ENCODE measurements at places on chromosomes 7 and 10.

GRCh38 chr7:98231493-98232262, 20.4 kb downstream of the TECPR1 start:
- DNase-seq: no peak

DNA sequence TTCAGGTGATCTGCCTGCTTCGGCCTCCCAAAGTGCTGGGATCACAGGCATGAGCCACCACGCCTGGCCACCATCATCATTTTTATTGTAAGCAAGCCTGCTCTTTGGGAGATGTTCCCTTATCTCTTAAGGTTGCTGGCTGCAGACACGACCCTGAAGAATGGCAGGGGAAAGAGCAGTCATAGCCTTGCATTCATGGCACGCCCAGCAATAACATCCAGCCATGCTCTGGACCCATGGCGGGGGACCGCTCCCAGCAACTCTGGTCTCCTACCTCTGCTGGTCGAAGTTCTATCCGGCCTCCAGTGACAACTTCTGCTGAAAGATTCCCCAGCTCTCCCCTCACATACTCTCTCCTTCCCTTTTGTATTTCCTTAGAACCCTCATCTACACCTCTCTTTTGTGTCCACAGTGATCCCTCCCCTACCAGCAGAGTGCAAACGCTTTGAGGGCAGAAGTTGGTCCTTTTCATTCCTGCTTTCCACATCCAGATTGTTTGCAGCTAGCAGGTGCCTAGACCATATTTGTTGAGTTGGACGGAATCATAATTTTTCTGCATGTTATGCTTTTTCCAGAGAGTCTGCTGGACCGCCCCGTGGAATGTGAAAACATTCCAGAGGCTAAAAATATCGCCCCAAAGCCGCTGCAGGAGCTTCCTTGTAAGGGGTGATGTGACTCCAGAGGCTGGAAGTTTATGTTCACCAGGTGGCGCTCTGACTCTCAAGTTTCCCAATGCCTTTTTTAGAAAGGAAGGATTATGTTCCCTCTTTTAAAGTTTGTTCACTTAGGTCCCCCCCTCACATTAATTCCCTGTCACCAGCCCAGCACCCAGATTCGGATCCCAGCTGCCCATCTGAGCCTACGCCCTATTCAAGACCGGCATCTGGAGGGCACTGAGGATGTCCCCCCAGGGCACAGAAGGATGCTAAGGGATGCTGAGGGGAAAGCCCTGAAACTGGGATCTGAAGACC, 4.3 kb upstream of the MARVELD1 start:
- DNase-seq: no peak

- DNase-seq: no peak
Measured at GRCh38 chr10:86663046-86663345, 5.3 kb upstream of the LDB3 start.

- no peak for DNase-seq
Measured at GRCh38 chr10:90787393-90788198, 70.2 kb downstream of the HTR7 start.

DNA sequence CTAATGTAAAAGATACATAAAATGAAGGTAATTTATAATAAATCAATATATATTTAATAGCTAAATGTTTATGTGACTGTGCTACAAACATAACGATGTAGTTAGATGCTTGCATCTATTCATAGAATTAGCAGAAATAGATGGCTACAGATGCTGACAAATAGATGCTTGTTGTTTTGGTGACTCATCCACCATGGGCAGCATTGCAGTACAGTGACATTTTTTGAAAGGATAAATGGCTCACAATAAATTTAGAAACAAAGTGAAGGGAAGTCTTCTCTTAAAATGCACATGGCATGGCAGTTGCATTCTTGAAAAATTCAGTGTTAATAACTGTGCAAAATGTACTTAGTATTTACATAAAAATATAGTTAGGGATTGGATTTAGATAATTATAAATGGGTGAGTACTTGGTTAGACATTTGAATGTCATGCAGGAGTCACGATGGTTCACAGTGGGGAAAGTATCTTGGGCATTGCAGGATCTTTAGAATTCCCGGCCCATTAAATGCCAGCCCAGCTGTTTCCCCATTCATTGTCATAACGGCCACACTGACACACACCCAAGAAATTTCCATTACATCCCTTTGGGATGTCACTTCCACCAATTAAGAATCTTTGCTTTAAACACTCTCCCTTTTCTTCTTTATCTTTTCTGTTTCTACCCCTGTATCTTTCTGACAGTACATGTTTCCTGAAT, 564.1 kb downstream of the ATRNL1 start:
- no peak for DNase-seq

DNA sequence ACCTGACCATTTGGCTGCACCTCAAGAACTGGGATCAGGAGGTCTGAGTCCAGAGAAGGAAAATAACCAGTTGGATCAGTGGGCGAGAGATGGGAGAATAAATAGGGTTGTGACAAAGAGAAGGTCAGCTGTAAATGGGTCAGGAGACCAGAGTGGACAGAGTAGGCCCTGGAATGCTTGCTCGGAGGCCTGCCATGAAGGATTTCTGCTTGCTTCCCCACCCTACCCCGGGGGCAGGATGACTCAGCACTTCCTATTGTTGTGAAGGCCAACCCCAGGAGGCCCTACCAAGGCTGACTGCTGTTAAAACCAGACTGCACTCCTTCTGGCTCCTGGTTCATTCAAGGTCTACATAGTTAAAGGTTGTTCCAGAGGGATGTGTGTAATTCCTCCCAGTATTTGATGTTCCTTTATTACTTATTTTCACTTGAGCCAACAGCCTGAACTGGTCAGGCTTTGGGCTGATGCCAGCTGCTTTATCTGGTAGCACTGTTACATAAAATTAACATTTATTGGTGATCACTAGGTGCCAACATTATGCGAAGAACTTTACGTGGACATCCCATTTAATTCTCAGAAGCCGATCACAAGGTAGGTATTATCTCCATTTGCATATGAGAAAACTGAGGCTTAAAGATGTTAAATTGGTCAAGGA, 27.3 kb upstream of the IFRD1 start:
- no peak for DNase-seq

DNA sequence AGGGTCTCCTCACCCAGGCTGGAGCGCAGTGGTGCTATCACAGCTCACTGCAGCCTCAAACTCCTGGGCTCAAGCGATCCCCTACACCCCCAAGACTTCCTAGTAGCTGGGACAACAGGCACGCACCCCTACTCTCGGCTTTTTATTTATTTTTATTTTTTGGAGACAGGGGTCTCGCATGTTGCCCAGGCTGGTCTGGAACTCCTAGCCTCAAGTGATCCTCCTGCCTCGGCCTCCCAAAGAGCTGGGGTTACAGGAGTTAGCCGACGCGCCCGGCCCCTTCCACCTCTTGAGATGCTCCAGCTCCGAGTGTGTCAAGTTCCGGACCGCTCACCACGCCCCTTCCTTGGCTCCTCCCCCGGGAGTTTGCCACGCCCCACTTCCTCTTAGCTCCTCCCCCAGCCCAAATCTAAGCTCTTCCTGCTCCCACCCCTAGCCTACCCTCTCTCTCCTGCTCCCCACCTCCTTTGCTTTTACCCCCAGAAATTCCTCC, 6.3 kb downstream of the NAT16 start:
- DNase-seq: peak; percentile 60

GRCh38 chr10:86888585-86889381, 68.6 kb downstream of the MMRN2 start:
- DNase-seq: no peak

GRCh38 chr10:18216482-18216881, 76.3 kb downstream of the CACNB2 start:
- no peak for DNase-seq

- no peak for DNase-seq
Measured at GRCh38 chr7:91164506-91164905, 99.7 kb upstream of the FZD1 start.

- no peak for DNase-seq
Measured at GRCh38 chr7:1309996-1310395, 77.3 kb downstream of the UNCX start.

- no peak for DNase-seq
Measured at GRCh38 chr10:23362069-23362830, 17.7 kb upstream of the C10orf67 start.

DNA sequence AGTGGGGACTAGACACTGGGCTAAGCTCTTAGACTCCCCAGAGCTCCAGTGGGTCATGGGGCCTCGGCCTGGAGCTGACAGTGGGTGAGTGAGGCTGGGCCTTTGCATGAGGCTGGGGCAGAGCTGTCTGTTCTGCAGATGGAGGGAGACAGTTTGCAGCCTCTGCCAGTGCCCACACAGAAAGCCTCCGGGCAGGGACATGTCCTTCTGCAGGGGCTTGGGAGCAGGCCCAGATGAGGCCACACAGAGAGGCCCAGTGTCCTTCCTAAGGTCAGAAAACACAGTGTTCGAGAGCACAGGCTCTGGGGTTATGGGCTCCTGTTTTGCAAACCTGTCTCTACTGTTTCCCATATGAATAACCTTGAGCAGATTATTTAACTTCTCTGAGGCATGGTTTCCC, 25.1 kb upstream of the HK1 start:
- DNase-seq: no peak

GRCh38 chr7:16528520-16528919, 1.9 kb downstream of the LRRC72 start:
- no peak for DNase-seq

- DNase-seq: no peak
Measured at GRCh38 chr10:72316748-72317435, 37.8 kb downstream of the DNAJB12 start.

DNA sequence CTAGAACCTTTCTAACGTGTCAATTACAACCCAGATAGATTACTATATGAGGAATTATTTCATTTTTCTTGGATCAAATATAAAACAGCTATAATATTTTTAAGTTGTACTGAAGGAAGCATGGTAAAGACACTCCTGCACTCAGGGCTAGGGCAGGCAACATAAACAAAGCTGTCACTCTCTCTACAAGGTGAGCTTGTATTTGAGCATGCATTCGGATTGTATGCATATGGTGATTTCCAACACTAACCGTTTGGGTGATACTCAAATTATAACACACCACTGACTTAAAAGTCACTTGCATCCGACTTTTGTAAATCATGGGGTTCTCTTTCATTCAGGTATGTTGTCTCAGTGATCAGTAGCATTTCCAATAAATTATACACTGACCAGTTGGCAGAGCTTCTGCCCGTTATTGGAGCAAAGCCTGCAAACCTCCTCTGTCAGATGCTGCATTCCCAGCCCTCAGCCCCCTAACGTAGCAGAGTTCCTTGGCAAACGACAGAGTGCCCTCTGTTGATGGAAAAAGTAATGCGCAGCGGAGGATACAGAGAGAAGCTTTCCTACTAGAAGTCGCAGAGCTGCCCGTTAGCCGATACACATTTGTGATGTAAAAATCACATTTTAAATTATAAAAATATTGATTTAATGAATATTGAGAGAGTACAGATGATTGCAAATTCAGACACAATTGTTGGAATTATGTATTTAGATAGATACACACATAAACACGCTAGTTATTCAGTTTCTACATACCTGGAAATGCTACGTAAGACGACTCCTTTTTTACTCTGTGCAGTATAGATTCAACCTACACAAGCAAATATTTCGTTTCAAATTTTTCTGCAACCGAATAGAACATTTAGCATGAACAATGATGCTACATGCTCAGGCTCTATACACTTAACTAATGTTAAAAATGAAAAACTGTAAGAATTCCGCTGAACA, 173.9 kb upstream of the SP4 start:
- peak; percentile 18 for DNase-seq

DNA sequence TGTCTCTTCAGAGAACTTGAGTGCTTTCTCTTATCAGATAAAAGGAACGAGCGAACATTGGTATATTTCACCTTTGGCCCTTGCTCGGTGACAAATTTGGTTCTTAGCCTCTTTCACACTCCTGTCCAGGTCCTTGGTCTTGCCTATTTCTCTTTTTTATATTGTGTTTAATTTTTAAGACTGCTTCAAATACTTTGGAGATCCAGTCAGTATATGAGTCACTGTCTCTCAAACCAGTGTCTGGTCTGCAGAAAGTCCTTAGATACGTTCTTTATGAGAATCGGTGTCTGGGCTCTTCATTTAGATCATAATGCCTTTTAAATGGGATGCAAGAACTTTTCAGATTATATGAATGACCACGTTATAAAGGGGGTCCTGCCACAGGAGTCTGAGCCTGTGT, 55.0 kb downstream of the PIK3AP1 start:
- DNase-seq: no peak

DNA sequence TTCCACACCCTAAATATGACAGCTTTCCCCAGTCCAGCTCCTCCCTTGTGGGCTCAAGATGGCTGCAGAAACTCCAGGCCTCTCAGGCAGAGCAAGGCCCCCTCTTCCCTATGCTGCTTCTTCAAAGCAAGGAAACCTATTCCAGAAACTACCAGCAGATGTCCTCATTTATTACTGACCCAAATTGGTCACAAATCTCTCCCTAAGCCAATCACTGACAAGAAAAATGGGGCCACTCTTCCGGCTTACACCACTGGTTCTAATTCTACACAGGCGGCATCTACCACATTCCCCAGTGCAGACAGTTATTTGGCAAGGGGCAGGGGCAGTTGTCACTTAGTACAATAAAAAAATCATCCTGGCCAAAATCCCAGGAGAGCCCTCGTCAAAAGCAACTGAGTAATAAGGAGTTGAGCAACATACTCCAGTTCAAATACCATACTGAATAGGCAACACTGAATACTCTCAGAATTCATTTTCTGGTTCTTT, 150.4 kb downstream of the SFMBT2 start:
- no peak for DNase-seq

DNA sequence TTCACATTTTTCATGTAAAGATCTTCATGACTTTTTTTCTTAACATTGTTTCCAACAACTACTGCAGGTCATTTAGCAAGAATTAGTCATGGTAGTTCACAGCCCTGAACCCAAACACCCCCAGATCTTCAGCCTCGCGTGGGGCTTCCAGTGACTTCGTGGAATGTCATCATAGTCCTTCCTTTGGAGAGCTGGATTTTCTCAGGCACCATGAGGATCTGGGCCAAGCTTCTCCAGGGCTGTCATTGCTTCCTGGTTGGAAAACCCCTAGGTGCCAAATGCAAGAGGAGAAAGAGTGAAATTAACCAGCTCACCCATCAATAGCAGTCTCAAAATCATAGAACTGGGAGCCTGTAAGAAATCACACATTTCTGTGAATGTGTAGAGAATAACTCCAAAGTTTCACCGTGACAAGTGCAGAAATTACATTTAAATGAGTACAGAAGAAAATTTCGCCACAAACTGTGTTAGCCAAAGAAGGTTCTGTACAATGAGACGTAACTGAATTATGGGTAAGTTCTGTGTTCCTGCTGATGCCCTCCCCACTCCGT, 175.4 kb downstream of the CELF2 start:
- DNase-seq: no peak

DNA sequence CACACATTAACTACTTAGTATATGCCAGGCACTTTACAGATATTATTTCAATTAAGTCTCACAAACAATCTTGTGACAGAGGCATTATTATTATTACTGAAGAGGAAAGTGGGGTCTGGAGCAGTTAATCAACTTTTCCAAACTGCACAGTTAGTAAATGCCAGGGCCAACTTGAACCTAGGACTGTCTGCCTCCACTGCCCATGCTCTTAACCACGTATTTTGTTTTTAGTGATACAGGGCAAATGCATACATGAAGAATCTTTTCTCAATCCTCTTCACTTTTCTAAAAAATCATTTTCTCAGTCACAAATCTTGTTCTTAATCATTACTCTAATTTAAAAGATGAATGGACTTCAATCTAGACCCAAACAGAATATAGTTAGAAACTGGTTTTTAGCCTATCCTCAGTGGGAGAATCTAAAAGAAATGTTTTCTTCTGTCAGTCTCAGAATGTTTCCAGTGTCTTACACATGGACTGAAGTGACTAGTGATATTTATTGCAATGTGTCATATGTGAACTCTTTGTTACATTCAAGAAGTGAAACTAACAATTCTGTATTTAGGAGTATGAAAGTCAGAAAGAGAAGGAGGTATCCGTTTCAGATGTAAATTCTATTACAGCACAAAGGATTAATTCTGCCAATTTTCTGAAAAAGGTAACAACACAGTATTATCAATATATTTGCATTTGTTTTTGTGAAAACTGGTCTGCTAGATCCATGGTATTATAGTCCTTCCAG, 55.5 kb upstream of the CCNJ start:
- no peak for DNase-seq
